AG09319 (cell line): ENCODE measurements at places on chromosomes 7 and 10.
A peak's percentile ranks its signal among the peaks of the same experiment; 100 is the strongest.

GRCh38 chr10:73644015-73644743, 2.9 kb upstream of the MYOZ1 start:
- DNase-seq = peak; percentile 41

- DNase-seq = peak; percentile 1
Measured at GRCh38 chr7:64951250-64951848, 39.5 kb downstream of the ZNF117 start.

DNA sequence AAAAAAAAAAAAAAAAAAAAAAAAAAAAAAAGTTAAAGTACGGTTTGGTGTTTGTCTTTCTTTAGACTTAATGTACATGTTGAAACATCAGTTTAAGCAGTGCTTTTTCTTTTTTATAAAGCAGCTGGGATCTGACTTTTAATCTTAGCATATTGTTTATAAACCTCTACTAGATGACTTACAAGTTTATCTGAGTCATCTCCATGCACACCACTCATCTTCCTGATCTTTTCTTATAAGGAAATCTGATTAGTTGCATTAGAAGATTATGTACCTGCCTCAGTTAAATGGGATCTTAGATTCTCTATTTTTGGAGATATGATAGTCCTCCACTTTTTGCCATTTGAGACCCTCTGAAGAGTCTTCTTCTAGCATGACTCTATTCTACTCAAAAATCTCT, 391.9 kb upstream of the LRGUK start:
- no peak for DNase-seq

- DNase-seq = no peak
Measured at GRCh38 chr7:81036057-81036456, 117.2 kb upstream of the SEMA3C start.

DNA sequence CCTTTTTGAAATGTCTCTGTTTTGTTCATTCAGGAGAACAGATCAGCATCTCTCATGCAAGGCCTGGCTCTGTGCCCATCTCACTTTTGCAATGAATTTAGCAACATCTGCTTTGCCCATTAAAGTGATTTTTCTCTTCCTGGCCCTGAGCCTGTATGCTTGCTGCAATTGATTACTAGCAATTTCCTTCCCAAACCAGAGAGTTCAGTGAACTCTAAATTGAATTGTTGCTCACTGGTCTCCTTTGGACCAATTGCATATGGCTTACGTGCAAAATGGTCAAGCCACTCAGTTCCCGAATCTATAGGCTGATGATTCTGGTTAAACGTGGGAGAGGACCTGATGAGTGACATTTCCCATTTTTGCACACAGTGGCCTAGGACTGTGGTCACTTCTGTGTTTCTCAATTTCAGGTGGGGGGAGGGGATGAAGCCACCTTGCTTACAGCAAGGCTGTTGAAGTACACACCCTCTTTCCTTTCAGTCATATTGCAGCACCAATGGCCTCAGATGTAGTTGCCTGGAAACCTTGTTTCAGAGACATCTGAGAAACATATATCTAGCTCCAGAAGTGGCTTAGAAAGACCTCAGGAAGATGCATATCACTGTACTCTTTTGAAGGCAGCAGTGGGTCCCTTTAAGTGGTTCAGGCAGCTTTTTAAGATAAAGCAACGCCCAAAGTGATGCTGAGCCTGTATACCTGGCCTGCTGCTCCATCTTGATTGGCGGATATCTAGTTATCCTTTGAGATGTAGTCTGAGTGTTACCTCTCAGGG, 201.4 kb downstream of the PTEN start:
- peak; percentile 88 for DNase-seq

DNA sequence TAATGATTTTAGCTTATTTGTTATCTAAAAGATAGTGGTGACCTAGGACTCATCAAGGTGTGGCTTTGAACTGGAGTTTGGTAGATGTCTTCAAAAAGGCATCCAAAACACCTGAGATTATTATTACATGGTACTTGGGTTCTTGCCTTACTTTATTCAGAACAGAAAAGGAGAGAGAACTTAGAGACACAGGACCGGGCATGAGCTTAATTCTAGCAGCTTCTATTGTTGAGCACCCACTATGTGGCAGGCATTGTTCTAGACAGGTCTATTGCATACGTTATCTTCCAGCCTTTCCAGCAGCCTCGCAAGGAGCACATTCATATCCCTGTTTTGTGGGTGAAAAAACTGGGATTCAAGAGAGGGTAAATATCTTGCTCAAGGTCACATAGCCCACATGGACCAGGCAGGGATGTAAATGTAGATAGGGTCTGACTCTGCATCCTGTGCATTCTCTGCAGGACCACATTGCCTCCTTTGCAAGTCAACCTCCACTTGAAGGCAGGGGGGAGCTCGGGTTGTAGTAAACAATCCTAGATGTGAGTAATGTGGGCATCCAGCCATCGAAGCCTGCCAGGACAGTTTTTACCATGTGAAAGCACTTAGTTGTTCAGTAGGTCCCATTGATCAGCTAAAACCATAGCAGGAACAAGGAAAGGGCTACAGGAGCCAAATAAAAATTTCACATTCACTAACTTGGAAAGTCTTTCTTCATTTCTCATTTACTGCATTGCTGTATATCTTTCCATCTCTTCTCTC, 551.4 kb downstream of the LRMDA start:
- peak; percentile 40 for DNase-seq

DNA sequence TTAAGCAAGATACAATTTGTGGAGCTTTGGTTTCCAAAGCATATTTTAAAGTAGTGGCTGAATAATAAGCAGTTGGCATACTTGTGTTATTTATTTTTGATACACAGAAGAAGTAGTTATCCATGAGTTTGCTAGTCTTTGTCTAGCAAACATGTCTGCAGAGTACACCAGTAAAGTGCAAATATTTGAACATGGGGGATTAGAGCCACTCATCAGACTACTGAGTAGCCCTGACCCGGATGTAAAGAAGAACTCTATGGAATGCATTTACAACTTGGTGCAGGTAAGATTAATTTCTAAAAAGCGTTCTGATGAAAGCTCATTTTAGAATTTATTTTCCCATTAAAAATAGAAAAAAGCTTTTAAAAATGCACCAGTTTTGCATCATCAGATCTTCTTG, 31.4 kb downstream of the ARMC3 start:
- no peak for DNase-seq

- DNase-seq = no peak
Measured at GRCh38 chr7:4066626-4067475, 615.2 kb upstream of the FOXK1 start.

GRCh38 chr10:99235658-99236626, at the start of gene HPSE2:
Gene HPSE2, minus strand, starts transcription at chr10:99235852.
- no peak for DNase-seq

- DNase-seq = no peak
Measured at GRCh38 chr7:19248115-19248514, 102.9 kb upstream of the FERD3L start.

DNA sequence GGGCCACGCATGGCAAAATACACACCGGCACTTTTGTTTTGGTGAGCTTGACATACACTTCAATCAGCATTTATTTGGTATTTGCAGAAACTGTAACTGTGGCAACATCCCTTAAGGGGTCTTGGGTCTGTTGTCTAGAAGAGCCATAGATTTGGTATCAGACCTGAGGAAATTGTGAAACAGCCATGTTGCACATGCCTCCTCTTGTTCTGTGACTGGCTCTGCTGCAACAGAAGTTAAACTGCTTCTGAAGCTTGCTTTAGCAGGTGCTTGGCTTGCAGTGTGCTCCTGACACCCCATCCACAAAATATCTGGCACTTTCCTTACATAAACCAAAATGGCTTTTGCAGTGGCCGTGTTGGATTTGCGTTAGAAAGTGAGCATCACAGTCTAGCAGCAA, 247.3 kb downstream of the GATA3 start:
- DNase-seq = no peak

GRCh38 chr7:12564996-12565764, 5.3 kb upstream of the SCIN start:
- DNase-seq = no peak

GRCh38 chr7:148162808-148163207, 427.8 kb upstream of the C7orf33 start:
- DNase-seq = no peak

DNA sequence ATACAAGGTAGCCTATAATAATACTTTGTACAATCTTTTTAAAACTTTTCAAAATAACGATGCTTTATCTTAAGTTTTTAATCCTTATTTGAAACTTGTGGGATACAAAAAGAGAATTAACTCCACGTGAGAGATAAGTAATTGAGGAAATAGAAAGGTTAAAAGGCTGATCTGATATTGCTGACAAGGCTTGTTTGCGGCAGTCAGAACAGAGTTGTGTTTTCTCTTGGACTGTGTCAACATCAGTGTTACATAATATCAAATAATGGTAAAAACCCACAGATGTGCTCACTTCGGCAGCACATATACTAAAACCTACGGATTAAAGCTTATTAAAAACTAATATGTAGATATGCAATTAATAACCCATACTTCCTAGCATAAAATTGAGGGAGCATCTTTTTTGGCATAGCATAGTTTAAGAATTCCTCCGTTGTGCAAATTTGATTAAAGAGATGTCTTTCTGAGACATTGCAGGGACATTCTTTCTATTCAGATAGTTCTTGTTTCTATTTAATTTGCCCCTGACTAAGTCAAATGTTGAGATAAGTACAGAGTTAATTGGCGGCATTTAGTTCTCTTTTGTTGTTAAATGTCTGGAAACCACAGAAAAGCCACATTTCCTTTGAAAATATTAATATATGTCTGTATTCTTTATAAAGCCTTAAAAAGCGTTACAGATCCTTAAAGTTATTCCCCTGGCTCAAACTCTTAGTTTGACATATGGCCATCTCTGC, 63.3 kb downstream of the FAM185A start:
- DNase-seq = no peak

DNA sequence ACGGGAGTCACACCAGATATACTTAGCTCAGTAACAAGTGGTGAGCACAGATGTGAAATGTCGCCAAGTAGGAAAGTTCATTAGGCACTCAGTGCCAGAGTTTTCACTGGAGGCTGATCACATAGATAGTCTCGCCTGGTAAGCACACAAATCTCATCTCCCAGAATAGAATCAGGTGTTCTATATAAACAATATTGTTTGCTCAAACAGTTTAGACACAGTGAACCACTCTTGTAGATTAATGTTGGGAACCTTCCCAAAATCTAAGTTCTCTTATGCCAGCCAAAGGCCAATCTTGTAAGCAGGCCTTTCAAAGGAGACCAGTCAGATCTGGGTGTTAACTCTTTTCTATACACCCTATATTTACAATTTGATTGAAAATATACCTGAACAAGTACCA, 716.5 kb upstream of the GRM3 start:
- DNase-seq = no peak

GRCh38 chr7:25486656-25487055, 258.4 kb upstream of the NPVF start:
- no peak for DNase-seq

GRCh38 chr7:151274936-151275812, 26.7 kb upstream of the SMARCD3 start:
- DNase-seq = no peak

DNA sequence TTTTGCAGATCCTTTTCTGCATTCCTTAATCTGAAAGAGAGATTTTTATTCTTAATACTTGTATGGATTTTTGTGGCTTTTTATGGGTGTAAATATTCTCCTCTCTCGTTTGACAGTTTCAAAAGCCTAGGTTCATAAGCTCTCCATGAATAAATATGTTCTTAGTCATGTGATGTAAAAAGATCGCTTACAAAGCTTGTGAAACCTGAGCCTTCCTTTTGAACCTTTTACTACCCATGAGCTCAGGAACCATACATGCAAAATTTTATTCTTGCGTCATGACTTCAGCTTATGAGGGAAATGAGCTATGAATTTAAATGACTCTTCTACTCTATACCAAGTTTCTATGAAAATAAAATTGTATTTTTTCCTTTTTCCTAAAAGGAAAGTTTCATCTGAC, 98.7 kb downstream of the POLL start:
- DNase-seq = no peak
